ENCODE measurements at places on chromosomes 11 and 22.

DNA sequence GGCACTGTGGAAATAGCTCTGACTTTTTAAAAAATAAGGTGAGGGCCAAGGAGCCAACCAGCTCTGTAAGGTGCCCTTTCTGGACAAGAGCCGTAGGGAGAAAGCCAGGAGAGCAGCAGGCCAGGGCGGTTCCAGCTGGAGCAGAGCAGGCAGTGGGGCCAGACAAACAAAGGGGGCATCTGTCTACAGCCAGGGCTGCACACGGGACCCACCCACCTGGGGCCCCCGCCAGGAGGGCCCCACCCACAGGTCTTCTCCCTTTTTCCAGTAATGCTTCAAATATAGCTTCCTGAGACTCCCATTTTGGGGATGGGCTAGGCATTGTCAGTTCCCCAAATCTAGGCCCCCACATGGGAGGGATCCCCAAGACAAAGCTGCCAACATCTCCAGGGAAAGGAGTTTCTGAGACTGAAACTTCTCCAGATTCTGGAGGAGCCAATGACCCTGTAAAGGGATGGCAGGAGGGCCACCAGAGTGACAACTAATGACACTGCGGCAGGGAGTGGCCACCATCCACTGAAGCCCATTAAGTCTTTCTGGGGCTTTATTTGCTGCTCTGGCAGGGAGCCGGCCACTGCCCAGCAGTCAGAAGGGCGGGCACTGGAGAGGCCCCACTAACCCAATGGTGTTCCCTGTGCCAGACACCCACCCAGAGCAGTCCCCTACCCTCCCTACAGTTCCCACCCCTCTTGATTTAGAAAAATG lies 1.9 kb downstream of the ZFTA start:
- DNase-seq: no peak

DNA sequence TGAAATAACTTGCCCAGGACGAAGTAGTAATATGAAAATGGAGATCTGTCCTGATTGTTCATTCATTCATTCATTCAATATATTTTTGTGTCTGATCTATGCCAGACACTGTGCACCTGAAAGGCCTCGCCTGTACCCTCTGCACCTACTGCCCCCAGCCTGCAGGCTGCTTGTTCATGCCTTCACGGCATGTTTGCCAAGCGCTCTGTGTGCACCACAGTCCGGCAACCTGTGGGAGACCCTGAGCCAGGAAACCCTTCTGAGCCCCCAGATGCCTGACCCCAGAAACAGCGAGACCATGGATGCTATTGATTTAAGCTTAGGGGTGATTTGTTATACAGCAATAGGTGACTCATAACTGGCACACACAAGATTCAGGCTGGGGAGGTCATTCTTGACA lies 47.0 kb downstream of the RTL6 start:
- DNase-seq: no peak

- peak; percentile 30 for DNase-seq
Measured at GRCh38 chr11:122634501-122634900, 21.0 kb upstream of the UBASH3B start.

DNA sequence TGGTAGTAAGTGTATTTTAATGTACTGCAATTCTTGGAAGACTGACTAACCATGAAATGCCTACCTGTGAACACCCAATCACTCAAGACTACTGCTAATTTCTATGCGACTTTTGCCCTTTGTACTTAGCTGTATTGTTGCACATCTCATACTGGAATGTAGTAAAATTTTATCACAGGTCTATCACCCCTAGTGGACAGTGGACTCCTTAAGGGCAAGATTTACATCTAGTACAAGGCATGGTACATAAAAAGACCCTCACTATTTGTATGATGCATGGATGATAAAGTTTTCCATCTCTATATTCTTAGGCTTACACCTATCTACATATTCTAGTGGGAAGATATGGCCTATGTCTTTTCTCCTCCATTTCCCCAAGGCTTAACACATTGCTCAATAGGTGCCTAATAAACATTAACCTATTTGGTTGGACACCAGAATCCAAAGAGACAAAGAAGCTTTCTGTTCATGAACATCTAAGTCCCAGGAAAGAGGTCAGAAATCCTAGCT lies 26.1 kb downstream of the SERGEF start:
- no peak for DNase-seq

- no peak for DNase-seq
Measured at GRCh38 chr11:122309262-122309925, 193.4 kb upstream of the BLID start.

DNA sequence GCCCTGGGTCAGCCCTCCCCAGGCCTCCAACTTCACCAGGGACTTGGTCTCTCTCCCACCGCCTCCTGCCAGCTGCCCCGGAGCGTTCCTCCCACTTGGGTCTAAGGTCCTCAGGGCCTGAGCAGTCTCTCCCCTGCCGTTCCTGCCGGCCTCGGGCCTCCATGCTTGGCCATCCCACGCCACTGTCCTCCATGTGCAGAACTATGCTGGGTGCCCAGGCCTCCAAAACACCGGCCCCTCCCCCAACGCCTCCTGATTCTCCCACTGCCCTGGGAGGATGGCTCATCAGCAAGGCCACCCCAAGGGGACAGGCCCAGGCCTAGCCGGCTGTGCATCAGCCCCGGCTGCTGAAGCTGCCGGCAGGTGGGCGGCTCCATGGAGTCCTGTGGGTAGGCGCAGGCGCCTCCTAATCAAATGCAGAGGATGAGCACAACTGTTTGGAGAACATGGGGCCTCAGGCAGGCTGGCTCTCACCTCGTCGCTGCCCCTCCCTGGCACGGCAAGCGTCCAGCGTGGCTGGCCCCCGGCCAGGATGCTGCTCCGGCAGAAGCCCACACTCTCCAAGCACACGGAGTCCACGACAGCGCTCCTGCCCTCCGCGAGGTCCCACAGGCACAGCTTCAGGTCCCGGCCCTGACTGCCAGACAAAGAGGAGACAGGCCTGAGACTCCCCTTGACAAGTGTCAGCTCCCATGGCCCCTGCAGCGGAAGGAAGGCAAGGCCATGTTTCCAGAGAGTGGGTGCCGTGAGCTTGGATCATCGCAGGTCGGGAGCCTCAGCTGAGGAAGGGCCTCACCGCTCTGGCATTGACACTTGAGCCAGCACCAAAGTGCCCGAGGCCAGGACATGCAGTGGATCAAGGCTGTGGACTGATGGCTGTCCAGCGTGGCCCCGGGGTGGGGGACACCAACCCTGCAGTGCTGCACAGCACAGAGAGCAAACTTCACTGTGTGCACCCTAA lies 42.6 kb downstream of the GNB1L start:
- no peak for DNase-seq

- DNase-seq: no peak
Measured at GRCh38 chr11:64586366-64586765, 4.7 kb upstream of the SLC22A12 start.

DNA sequence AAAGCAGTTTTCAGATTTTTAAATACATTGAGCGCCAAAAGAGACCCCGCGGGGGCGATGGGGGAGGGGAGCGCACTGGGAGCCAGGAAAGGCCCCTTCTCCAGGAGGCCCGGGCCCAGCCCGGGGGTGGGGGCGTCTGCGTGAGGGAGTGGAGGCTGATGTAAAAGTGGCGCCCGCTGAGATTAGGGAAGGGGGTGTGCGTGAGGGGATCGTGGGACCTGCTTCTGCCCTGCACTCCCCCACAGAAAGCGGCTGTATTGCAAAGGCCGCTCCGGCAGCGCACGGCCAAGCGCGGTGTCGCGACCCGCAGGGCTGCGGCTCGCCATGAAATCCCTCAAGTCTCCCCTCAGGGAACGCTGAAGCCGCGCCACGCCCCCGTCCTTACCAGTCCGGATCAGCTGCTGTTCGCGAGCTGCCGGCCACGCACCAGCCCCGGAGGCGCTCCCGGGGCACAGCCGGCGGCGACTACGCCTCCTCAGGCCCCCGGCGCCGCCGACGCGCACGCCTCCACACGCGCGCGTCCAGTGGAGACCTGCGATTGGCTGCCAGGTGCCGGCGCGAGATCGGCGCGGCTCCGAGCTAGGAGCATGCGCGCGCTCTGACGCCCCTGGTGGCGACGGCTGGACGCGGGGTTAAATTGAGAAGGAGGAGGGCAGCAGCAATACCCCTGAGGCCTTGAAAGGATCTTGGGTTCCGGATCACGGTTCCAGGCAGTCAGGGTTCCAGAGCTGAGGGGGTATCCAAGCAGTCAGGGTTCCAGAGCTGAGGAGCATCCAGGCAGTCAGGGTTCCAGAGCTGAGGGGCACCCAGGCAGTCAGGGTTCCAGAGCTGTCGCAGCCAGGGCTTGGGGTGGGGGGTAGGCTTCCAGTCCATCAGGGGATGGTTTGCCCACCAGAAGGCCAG lies at the start of gene ZNF280B:
Gene ZNF280B, minus strand, starts transcription at position 469 of the 903 bp plus-strand sequence. CDS start 19,344 bp downstream, outside the sequence.
- peak; percentile 71 for DNase-seq

DNA sequence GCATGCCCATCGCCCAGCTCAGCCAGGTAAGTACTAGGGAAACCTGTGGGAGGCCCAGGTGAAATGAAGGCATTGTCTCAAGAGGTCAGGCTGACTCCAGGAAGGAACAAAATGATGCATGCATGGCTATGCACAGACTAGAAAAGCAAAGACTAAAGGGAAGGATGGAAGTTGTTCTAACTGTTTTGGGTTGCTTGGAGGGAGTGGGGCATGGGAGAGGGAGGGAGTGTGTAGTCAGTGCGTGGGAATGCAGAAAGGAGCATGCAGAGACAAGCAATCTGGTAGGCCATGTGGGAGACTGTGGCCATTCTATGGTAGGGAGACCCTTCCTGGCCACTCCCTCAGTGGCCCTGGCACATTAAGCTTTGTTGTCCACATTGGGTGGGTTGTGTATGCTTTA lies 2.9 kb downstream of the MICAL3 start:
- no peak for DNase-seq

DNA sequence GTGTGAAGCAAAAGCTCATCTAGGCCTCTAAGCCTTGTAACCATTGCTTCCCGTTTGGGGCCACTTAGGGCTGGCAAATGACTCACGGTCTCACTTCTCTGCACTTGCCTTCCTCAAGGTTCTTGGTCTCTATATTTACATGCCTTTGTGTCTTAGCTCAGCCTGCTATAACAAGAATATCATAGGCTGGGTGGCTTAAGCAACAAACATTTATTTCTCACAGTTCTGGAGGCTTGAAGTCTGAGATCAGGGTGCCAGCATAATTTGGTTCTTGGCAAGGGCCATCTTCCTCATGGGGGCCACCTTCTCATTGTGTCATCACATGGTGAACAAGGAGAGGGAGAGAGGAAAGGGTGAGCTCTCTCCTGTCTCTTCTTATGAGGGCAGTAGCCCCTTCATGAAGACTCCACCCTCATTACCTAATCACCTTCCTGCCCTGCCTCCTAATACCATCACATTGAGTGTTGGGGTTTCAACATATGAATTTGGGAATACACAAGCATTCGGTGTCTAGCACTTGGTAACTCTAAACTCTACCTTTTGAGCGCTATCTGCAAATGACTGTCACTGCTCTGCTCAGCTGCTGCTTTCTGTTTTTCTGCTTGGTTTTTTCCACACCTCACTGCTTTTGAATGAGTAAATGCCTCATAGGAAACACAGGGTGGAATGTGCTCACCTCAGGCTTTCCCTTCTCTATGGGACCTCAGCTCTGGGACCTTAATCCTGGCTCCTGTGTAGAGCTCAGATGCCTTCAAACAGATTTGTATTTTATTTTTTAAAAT lies 16.2 kb upstream of the ME3 start:
- DNase-seq: no peak

DNA sequence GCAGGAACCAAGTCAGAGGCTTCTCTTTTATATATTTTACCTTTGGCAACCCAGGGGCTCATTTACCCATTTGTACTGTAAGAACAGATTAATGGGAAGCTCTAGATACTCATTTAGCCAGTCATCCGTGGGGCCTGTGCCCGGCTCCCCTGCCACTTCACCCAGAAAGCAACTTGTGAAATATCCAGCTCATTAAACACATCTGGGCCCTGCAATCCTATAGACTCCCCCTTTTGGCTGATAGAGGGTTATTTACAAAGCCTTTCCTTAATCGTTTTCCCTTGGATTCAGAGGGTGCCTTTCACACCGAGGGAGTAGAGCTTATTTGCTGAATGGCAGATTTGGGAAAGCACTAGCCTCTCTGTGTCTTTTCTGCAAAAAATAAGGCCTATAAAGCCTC lies 118.7 kb upstream of the SORL1-AS1 start:
- DNase-seq: no peak

DNA sequence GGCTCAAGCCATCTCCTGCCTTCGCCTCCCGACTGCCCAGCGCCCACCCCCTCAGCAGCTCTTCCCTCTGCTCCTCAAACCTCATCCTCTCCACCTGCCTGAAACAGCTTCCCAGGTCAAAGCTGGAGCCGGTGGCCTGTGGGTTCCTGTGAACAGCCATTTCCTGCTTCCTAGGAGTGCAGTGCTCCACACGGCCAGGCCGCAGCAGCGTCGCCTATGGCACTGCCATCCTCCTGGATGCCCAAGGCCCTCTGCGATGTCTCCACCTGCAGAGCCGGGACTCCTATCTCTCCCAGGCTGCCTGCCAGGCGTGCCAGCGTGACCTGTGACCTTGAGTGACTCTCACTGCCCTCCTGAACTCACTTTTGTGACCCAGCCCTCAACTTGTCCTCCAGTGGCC lies 24.6 kb downstream of the PPM1F start:
- DNase-seq: no peak

GRCh38 chr11:127675581-127675980 lies 675.0 kb upstream of the KIRREL3 start:
- DNase-seq: no peak

GRCh38 chr11:133950874-133951326 lies 5.9 kb downstream of the IGSF9B start:
- no peak for DNase-seq

- DNase-seq: no peak
Measured at GRCh38 chr11:94926271-94926625, 47.1 kb downstream of the CWC15 start.

DNA sequence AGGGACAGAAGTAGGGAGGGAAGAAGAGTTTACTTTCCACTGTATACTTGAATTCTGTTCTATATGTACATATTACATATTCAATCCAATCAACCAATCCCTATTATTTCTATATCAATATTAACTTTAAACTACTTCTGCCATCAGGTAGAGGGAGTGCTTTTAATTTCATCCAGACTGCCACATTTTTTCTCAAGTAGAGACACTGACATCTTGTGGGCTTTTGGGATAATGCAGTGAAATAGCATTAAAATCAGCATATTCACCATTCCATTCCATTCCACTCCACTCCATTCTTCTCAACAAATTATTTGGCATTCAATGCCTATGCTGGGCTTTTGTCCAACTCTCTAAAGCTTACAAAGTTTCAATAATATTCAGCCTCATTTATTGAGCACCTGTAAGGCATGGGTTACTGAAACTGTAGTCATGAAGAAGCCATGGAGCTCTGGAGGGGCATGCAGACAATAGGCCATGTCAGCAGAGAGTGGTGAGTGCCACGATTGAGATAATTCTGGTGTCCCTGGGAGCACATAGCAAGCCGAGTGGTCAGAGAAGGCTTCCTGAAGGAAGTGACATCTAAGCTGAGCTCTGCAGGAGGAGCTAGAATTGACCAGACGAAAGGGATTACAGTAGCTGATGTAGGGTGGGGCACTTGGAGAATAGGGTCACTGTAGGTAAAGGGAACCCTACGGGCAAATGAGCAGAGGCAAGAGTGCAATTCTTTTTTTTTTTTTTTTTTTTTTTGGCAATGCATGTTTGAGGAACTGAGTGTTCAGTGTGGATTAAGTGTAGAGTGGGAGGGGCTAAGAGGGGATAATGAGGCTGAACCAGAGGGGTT lies 12.8 kb upstream of the CLPB start:
- peak; percentile 57 for DNase-seq

All from left kidney (tissue), 8 donors.